HuH-7 (cell line): ENCODE measurements at places on chromosomes 5 and 9.
A peak's percentile ranks its signal among the peaks of the same experiment; 100 is the strongest.

GRCh38 chr5:16483361-16483760 is 17.8 kb upstream of the ZNF622 start:
- DNase-seq = no peak

DNA sequence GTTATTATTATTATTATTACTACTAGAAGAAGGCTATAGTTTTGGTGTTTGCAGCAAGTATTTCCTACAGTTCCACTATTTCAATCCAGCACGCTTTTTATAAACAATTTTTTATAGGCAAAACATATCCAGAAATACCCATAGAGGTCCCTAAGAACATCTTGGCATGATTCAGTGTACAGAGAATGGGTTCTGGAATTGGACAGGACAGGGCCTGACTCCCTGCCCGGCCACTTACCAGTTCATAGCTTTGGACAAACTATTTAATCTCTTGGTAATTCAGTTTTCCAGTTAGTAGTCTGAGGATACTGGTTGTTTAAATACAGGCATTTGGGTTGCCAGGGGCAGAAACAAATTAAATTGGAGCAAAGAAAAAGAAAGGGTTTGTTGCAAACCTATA is 91.2 kb downstream of the PGM5 start:
- no peak for DNase-seq

- DNase-seq = no peak
Measured at GRCh38 chr5:166014256-166014655, 2277.2 kb upstream of the WWC1 start.

DNA sequence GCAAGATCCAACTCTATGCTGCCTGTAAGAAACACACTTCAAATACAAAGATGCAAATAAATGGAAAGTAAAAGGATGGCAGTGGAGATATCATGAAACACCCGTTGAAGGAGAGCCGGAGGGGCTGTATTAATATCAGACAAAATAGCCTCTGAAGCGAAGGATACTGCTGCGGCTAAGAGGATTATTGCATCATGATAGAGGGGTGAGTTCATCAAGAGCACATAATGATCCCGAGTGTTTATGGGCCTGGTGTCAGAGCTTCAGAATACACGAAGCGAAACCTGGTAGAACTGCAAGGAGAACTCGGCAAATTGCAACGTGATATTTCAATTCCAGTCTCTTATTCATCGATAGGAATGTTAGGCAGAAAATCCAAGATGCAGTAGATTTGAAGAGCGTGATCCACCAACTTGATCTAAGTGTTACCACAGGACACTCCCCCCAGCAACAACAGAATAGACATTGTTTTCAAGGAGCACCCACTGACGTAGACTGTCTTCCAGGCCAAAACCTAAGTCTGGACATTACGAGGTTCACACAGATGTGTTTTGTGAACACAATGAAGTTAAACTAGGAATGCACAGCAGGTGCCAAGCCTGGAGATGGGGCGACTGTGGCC is 27.7 kb upstream of the QSOX2 start:
- no peak for DNase-seq

DNA sequence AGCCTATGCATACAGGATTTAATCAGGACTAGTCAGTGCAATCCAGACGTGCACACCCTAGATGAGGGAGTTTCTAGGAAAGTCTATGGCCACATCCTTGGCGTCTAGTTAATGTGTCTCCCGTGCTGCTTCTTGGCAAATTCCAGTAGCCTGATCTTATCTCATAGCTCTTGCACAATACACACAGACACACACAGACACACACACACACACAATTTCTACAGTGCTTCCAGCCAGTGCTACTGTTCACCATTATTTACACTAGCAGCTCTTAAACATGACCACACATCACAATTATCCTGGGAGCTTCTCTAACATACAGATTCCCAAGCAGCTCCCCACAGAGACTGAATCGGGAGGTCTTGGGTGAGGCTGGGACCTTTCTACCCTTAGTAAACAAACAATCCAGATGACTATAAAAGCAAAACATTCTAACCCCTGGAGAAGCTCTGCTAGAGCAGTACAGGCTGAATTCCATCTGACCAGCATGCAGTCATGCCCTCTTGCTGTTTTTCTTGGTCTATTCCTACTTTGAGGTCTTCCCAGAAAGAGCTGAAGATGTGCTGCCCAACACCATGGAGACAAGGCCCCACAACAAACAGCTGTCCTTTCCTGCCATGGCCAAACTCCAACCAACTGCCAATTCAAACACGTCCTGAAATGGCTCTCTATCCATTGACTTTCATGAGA is 236.6 kb downstream of the DEPDC1B start:
- DNase-seq = peak; percentile 36
